HTR-8/SVneo (cell line): ENCODE measurements at places on chromosomes 3 and 15.

DNA sequence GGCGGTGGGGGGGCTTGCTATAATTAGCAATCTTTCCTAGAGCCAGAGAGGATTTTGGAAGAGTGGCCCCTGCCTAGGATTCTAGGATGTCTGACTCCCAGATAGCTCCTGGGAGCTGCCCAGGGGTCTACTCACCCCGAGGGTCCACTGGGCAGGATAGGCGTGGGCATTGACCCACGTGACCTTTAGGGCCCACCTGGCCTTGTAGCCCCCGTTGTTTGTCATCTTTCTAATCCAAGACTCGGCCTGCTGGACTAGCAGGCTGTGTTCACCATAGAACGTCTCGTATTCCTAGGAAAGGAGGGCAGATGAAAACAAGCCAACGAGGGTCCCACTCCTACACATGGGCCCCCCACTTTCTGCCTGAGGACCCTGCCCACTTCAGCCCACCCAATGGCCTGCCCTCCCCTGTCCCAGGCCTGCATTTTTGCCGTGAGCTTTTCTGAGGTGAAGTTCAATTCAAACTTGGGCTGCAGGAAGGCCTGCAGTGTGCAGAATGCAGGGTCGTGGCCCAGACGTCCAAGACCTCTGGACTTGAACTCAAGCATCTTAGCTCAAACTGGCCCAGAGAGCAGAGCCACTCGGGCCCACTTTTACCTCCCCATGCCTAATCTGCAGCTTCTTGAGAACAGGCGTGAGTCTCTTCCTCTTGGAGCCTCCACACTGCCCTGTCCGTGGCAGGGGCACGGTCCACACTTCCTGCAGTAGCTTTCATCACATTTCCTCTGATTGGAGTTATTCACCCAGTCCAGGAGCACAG, 41.5 kb downstream of the MUC4 start:
- DNase-seq, result no peak

GRCh38 chr3:53114412-53115074, 15.7 kb downstream of the RFT1 start:
- DNase-seq, result no peak

DNA sequence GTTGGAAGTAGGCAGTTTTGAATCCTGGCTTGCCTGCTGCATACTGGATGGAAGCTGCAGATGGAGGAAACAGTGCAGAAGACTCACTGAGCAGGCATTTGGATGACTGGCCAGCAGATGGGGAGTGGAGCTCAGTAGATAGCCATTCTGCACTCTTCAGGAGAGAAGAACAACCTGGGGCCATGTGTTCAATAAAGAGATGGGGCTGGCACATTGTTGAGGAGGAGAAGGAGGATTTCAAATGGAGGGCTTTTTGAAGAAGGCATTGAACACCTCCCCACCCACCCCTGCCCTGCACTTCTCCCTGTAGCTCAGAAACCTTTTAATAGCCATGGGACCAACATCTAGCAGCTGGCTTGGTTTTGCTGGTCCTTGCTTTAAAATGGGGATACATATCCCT, 109.8 kb downstream of the CACNA1D start:
- DNase-seq, result no peak

DNA sequence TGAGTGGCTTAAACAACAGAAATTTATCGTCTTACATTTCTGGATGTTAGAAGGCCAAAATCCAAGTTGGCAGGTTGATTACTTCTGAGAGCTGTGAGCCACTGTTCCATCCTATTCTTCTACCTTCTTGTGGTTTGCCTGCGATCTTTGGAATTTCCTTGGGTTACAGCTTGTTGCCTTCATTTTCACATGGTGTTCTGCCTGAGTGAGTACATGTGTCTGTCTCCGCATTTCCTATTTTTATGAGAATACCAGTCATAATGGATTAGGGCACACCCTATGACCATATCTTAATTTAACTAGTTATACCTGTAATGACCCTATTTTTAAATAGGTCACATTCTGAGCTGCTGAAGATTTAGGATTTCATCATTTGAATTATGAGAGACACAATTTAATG, 294.3 kb downstream of the CNTN4 start:
- no peak for DNase-seq

DNA sequence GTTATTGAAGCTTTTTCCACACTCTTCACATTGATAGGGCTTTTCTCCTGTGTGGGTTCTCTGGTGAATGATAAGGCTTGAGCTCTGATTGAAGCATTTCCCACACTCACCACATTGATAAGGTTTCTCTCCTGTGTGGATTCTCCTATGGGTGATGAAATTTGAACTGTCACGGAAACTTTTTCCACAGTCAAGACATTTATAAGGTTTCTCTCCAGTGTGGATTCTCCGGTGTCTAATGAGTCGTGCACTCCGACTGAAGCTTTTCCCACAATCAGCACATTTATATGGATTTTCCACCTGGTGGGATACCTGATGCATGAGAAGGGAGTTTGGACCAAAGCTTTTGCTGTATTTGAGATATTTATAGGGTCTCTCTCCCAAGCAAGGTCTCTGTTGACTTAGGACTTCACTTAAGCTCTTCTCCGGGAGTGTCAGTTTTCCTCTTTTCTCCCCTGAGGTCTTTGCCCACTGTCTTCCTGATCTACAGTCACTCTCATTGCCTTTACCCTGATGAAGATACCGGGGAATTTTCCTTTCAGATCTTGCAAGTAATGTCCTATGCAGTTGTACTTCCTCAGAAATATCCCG, 9.4 kb downstream of the ZSCAN29 start:
- no peak for DNase-seq

- no peak for DNase-seq
These were observed 56.8 kb downstream of the CERS3 start for GRCh38 chr15:100471933-100472332.

GRCh38 chr15:25057574-25057973, 102.8 kb downstream of the SNRPN start:
- no peak for DNase-seq

DNA sequence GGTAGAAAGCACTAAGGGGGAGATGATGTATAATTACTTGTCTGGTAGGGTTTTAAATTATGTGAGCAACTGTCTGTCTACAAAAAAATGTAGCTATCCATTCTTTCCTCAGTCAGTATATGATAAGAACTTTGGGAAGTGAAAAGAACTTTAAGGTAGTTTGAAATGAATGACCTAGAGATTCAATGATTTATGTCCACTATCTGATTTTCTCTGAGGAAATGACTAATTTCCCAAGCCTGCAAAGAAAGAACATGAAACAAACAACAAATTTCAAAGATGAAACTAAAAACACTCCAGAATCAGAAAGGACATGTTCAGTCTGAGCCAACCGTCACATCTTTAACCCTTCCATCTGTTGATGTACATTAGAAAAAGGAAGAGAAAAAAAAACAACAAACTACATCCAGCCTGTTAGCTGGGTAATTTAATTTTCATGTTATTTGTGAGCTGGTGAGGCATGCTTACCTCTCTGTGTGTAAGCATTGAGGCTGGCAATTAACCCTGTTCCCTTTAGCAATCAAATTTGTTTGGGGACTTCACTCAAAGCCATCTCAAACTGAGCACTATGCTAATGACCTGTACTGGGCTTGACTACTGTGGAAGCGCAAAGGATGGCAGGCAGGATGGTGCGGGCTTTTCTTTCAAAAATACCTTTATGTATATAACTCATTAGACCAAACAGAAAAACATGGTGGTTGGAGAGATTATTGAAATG, 220.1 kb downstream of the TUSC7 start:
- DNase-seq, result no peak

- no peak for DNase-seq
These were observed 42.6 kb downstream of the KLHL25 start for GRCh38 chr15:85752124-85752475.

GRCh38 chr15:29799859-29800258, 22.4 kb downstream of the TJP1 start:
- no peak for DNase-seq

- peak; percentile 82 for DNase-seq
These were observed 10.0 kb downstream of the GNAI2 start for GRCh38 chr3:50245831-50246516.

DNA sequence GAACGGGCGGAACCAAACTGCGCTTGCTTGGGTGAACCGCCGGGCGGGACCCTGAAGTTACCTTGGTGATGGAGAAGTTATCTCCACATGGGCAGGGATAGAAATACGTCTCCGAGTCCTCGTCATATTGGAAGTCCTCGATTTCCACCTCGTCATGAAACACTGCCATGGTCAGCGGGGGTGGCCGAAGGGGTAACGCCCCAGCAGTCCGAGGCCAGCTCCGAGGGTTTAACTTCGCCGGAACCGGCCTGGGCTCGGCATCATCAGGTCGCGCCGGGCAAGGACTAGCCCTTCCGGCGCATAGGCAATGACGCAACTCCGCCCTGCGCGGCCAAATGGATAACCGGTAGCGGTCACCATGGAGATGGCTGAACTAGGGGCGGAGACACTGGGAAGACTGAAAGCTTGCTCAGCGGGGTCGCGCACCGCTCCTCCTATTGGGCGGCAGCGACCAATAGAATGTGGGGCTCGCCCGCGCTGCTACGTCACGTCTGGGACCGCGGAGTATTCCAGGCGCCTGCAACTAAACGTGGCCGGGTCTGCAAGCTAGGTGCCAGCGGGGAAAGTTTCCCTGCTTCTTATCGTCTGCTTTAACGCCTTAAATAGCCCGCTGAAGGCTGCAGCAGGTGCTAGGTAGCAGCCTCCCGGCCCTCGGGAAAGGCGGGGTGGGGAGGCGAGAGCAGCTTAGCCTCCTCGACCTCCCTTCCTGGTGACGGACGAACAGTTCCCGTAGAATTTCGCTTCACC, at the start of the genes DPH3 and OXNAD1:
Gene DPH3 (minus strand): TSS at position 236 of the 747 bp plus-strand sequence. CDS start 67 bp downstream, at position 169.
Gene OXNAD1 (plus strand): TSS at position 505 of the 747 bp plus-strand sequence. CDS start 5,741 bp downstream, outside the sequence.
- peak; percentile 98 for DNase-seq

- DNase-seq, result no peak
These were observed 121.3 kb upstream of the MNS1 start for GRCh38 chr15:56586206-56586605.

DNA sequence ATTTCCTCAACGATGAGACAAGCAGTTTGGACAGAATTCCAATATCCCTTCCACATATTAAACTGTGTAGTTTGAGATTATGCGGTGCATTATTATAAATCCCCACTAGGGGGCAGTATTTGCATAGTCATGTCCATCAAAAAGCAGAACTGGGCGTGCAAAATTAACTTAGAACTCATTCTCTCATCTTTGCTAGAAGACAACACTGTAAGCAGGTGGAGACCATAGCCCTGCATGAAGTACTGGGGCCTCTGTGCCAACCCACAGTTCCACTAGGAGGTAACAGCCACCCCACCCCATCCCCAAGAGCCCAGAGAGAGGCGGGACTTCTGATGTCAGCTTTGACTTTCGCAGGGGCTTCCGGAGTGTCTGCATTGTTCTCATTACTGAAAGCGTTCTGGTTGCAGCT, 106.6 kb upstream of the TMC3 start:
- peak; percentile 43 for DNase-seq

- no peak for DNase-seq
These were observed 231.4 kb downstream of the OPA1 start for GRCh38 chr3:193824365-193824764.

DNA sequence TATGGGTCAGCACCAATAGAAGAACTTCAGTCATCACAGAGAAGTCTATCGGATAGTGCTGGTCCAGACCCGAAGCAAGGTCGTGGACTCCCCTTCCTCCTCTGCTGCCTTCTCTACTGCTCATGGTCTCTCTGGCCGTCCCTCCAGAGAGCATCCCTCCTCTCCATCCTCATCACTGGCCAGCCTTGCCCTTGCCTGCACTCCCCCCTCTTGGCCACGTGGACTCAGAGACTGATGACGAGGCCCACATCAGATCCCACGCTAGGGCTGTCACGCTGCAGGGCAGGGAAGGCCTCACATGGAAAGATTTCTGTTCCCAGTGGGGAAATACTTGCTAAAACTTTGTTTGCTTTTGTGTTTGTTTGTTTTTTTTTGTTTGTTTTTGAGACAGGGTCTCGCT, 35.3 kb downstream of the IGDCC3 start:
- DNase-seq, result no peak

GRCh38 chr3:2802429-2802828, 307.7 kb downstream of the IL5RA start:
- no peak for DNase-seq

DNA sequence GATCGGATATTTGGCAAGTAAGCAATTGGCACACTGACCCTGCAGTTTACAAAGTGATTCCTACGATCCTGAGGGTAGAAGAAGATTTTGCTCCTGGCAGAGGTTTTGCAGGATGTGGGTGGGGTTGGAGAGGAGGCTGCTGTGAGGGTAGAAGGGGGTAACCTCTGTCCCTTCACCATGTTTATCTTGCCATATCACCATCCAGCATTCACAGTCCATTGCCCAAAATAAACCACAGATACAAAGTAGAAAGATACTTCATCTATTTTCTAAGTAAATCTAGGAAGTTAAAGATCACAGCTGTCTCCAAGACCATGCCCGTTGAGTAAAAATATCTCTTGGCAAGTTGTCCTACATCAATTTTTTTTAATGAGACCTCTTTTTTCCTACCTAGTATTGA, 51.6 kb downstream of the LIPC start:
- no peak for DNase-seq

GRCh38 chr3:72652395-72652794, 195.8 kb downstream of the SHQ1 start:
- DNase-seq, result no peak

- DNase-seq, result no peak
These were observed 69.6 kb downstream of the ZIC4 start for GRCh38 chr3:147336543-147337278.

DNA sequence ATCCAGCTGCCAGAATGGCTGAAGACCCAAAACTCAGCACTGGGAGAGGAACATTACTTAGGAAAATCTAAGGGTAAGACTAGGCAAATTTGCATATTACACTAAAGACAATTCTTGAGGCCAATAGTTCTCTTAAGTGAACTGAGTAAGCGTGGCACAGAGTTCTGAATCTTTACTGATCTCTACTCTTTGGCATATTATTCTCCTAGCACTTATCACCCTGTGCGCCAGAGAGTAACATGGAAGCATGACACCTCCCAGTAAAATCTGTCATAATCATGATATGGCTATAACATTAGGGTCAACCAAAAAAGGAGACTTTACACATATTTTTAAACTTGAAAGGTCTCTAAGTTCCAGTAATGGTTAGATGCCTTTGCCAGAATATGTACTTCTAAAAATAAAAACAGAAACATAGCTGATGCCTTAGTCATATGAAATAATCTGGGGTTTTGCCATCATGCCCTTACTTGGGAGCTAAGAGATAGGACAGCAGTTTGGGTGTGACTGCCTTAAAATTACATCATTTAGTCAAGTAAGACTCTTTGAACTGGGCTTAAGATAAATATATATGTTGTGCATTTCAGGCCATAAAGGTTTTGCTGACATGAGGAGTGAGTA, 290.5 kb downstream of the PLCL2 start:
- DNase-seq, result no peak

- no peak for DNase-seq
These were observed 4.1 kb downstream of the CD80 start for GRCh38 chr3:119555309-119555735.

DNA sequence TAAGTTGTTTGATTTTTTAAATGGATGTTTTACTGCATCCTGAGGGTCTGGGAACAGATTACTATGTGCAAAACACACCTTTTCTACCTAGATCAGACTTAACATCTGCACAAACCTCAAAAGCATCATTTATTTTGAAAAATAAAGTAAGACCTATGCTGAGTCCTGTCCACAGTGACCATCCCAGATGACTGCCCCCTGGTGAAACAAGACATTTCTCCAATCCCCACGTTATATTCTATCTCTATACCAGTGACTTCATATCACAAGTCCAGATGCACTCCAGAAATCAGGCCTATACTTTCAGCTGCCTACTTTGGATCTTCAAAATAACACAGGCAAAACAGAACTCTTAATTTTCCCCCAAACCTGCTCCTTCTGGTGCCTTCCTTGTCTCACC, 143.2 kb downstream of the P2RY1 start:
- no peak for DNase-seq

- DNase-seq, result no peak
These were observed 31.9 kb upstream of the ACVR2B start for GRCh38 chr3:38421679-38422336.

GRCh38 chr15:57061696-57062095, 143.3 kb downstream of the TCF12 start:
- DNase-seq, result no peak
